ENCODE measurements at places on chromosomes 3 and 15. TPM values are rescaled to one million over a fixed set of nuclear protein-coding genes. Genes with fewer than 3 reads are reported as not detected.

- H3K4me3 ChIP-seq = no peak overlapping the region
- H3K27me3 ChIP-seq = no peaks in the 10 kb centered on the region
- DNase-seq = no peak
- no peaks in the 10 kb centered on the region for H3K36me3 ChIP-seq
- no peak overlapping the region for H3K27ac ChIP-seq
These were observed 96.2 kb downstream of the ABI3BP start for GRCh38 chr3:100896994-100897393.

- H3K27ac ChIP-seq = no peak overlapping the region
- no peaks in the 10 kb centered on the region for H3K4me1 ChIP-seq
- peaks cover 49% of the 10 kb centered on the region for H3K36me3 ChIP-seq
- H3K27me3 ChIP-seq = no peaks in the 10 kb centered on the region
- DNase-seq = no peak
These were observed 51.3 kb downstream of the DHX30 start for GRCh38 chr3:47854267-47854666.

GRCh38 chr3:179000659-179001058, 71.0 kb downstream of the ZMAT3 start:
- H3K27ac ChIP-seq = no peak overlapping the region
- H3K27me3 ChIP-seq = no peaks in the 10 kb centered on the region
- H3K36me3 ChIP-seq = no peaks in the 10 kb centered on the region
- H3K4me1 ChIP-seq = no peaks in the 10 kb centered on the region

DNA sequence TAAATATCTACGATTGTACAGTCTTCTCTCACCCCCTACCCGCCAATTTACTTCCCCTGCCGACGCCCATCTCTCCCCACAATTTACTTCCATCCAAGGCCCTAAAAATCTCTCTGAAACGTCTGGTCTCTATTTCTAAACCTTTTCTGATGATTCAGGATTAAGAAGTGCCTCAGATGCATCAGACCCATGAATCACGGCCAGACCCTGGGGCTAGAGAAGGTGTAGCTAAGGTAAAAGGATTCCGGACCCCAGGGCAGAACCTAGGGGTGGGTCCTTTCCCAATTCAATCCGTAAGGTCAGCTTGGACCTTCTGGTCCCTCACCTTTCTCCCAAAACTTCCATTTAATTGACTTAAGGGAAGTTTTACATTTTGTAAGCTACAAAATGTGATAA, 46.4 kb downstream of the LRIG1 start:
- peak overlapping the region; percentile 89 for H3K27ac ChIP-seq
- H3K4me1 ChIP-seq = peaks cover 34% of the 10 kb centered on the region
- no peaks in the 10 kb centered on the region for H3K27me3 ChIP-seq
- H3K36me3 ChIP-seq = no peaks in the 10 kb centered on the region

- no peaks in the 10 kb centered on the region for H3K4me1 ChIP-seq
- no peak overlapping the region for H3K27ac ChIP-seq
- no peaks in the 10 kb centered on the region for H3K36me3 ChIP-seq
- no peaks in the 10 kb centered on the region for H3K27me3 ChIP-seq
These were observed 73.8 kb downstream of the IQSEC1 start for GRCh38 chr3:12999147-13000140.

DNA sequence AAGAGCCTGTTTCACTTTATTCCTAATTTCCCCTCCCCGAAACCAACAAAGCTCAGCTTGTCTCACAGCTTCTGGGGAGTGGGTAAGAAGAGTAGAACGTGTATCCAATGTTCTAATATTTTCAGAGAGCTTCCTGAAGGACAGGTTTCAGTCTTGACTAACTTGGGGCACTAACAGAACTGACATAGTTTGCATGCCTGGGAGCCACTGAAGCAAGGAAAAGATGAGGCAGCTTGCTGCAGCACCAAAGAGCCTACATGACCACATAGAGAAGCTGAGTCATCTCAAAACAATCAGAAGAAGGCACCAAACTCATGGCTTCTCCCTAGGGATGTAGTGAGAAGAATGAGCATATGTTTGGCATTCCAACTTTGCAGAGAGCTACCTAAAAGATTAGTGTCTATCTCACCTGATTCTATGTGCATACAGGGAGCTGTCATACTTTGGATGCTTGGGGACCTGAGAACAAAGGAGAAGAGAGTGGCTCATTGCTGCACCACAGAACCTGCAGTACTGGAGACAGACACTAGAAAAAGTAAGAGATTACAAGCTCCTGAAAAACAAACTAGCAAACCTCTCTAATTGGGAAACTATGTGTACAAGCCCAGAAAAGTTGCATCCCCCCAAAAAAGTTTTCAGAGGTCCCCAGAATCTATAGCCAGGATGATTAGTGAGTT, 86.9 kb downstream of the DCLK3 start:
- no peaks in the 10 kb centered on the region for H3K36me3 ChIP-seq
- H3K4me1 ChIP-seq = no peaks in the 10 kb centered on the region
- no peak overlapping the region for H3K27ac ChIP-seq
- no peak for DNase-seq
- H3K4me3 ChIP-seq = no peak overlapping the region

The GP9 gene
- polyA plus RNA-seq = not detected

The TRH gene
- 149 TPM for polyA plus RNA-seq

- no peaks in the 10 kb centered on the region for H3K4me1 ChIP-seq
- no peak overlapping the region for H3K27ac ChIP-seq
- DNase-seq = no peak
- H3K36me3 ChIP-seq = no peaks in the 10 kb centered on the region
- H3K4me3 ChIP-seq = no peak overlapping the region
- no peaks in the 10 kb centered on the region for H3K27me3 ChIP-seq
These were observed 34.0 kb upstream of the GRIP2 start for GRCh38 chr3:14574183-14574582.

- DNase-seq = no peak
- no peaks in the 10 kb centered on the region for H3K27me3 ChIP-seq
- H3K4me1 ChIP-seq = peaks cover 14% of the 10 kb centered on the region
- H3K4me3 ChIP-seq = no peak overlapping the region
- no peak overlapping the region for H3K27ac ChIP-seq
These were observed 238.3 kb downstream of the CDIN1 start for GRCh38 chr15:36817776-36818175.

- H3K36me3 ChIP-seq = peaks cover 2% of the 10 kb centered on the region
- no peak within 1 kb of the TSS for H3K27ac ChIP-seq
- H3K27me3 ChIP-seq = no peaks in the 10 kb centered on the region
- DNase-seq = peak; percentile 69
These were observed at the start of gene SCG5 for GRCh38 chr15:32641517-32642059. SCG5 (plus strand) TSS chr15:32641710; CDS start chr15:32643593, 1,883 bp downstream.

DNA sequence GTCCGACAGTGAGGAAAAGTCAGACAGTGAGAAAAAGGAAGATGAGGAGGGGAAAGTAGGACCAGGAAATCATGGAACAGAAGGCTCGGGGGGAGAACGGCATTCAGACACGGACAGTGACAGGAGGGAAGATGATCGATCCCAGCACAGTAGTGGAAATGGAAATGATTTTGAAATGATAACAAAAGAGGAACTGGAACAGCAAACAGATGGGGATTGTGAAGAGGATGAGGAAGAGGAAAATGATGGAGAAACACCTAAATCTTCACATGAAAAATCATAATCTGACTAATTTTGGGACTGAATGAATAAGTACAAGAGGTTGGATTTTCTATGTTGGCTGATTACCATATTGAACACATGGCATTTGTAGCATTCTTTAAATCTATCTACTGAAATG, 26.2 kb downstream of the SEC62 start:
- H3K27me3 ChIP-seq = no peaks in the 10 kb centered on the region
- DNase-seq = no peak
- H3K36me3 ChIP-seq = peaks cover 58% of the 10 kb centered on the region
- H3K4me3 ChIP-seq = no peak overlapping the region
- no peaks in the 10 kb centered on the region for H3K4me1 ChIP-seq

- H3K4me3 ChIP-seq = no peak overlapping the region
- H3K27ac ChIP-seq = no peak overlapping the region
- H3K36me3 ChIP-seq = no peaks in the 10 kb centered on the region
- DNase-seq = no peak
- H3K4me1 ChIP-seq = no peaks in the 10 kb centered on the region
These were observed 66.4 kb downstream of the BCHE start for GRCh38 chr3:165770781-165771180.

DNA sequence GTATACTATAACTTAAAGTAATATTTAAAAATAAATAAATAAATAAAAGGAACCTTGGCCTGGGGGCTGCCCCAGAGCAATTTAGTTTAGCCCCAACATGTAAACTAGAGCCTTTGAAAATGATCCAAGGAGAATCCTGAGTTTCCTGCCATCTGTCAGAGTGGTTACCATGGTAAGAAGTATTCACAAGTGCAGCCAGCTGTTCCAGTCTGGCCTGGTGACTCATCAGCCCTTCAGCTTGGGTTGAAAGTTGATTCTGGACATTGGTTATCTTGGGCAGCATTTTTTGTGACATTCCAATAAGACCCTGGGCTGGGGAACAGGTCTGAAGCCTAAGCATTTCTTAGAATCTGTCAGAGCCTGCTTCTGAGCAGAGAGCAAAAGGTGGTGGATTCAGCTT, 72.7 kb upstream of the LRTM1 start:
- no peak overlapping the region for H3K4me3 ChIP-seq
- no peak overlapping the region for H3K27ac ChIP-seq
- H3K36me3 ChIP-seq = no peaks in the 10 kb centered on the region
- DNase-seq = peak; percentile 88

DNA sequence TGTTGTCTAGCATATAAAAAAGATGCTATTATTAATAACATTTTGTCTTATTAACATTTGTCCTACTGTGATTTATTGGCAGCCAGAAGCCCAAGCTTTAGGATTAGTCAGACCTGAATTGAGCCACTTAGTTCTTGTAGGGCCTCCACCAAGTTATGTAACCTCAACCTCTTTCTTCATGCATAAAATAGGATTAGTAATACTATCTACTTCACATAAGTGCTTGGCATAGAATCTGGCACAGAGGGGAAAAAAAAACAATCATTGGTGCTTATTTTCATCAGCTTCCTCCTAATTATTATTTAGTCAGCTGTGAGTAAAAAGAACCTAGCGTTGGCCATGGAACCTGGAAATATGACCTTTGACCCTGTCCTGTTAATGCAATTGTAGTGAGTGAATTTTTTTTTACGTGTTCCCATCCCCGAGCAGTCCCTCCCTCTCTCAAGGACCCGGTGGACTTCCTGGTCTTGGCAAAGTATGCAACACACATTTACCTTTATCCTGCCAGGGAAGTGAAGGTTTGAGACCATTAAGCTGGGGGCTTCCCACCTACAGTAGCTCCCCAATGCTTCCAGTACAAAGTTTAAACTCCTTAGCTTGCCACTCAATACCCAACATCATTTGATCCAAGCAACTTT, 136.8 kb downstream of the FHIT start:
- H3K4me3 ChIP-seq = no peak overlapping the region
- H3K4me1 ChIP-seq = no peaks in the 10 kb centered on the region
- DNase-seq = no peak
- H3K27me3 ChIP-seq = no peaks in the 10 kb centered on the region
- no peaks in the 10 kb centered on the region for H3K36me3 ChIP-seq
- no peak overlapping the region for H3K27ac ChIP-seq

The GRK7 gene
- not detected for polyA plus RNA-seq

- no peak overlapping the region for H3K27ac ChIP-seq
- H3K27me3 ChIP-seq = no peaks in the 10 kb centered on the region
- H3K4me1 ChIP-seq = no peaks in the 10 kb centered on the region
- DNase-seq = no peak
- H3K4me3 ChIP-seq = no peak overlapping the region
- no peaks in the 10 kb centered on the region for H3K36me3 ChIP-seq
These were observed 223.8 kb downstream of the NTRK3 start for GRCh38 chr15:88032787-88033186.
